Hematopoietic multipotent progenitor cell treated with erythropoietin and hydrocortisone succinate and interleukin-3 and kit ligand, for 6 days (in vitro differentiated cells): ENCODE measurements at places on chromosomes 7 and 10.

- peak; percentile 34 for DNase-seq
Observed at GRCh38 chr7:23383225-23383624, 84.1 kb downstream of the MALSU1 start.

- no peak for DNase-seq
Observed at GRCh38 chr7:149381245-149381644, 79.6 kb downstream of the ZNF777 start.

DNA sequence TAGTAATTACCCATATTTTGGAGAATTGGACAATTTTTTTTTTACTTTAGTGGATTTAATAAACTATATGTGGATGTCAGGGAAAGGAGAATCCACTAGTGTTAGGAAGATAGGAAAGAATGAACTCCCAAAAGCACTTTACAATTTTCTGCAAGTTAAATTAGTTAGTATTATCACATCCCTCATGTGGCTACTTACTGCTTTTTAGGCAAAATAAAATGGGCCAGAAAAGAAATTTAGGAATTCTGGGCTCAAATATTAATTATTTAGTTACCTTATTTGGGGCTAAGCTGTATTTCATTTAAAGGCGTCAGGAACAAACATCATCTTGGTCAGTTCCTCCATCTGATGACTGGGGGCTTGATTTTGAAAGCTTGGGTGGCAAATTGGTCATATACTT is 4.8 kb upstream of the CUX1 start:
- DNase-seq: no peak

DNA sequence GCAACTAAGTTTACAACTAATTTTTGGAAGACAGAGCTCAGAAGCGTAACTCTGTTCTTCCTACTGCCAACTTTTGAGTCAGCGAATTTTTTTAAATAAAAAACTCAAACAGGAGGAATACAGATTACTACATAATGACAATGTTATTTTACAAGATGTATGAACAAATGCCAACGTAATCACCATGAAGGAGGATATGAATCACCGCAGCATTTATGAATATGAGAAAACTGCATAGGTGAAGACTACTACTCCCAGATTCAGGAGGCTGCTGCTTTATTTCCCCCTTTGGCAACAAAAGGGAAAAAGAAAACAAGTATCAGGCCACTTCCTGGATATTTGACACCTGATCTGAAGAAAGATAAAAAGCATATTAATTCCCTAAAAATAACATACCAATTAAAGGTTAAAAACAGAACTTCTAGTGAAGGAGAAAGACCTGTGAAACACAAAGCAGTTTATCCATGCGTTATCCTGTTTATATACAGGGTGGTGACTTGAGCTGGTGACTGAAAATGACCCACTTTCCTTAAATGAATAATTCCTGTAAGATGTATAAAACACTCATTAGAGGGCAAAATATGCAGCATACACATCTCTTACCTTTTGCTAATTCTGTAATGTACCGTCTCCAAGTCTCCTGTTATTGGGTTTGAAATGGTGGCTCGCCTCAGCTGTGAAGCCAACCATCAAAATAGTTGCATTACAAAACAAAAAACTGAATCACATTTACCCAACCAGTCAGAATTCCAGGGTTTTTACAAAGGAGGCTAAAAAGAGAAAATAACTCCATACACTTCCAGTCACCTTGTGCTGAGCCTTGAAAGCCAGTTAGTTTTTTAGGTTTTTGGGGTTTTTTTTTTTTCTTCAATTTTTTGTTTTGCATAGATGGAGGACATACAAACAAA is 52.0 kb downstream of the P4HA1 start:
- no peak for DNase-seq

- peak; percentile 52 for DNase-seq
Observed at GRCh38 chr10:125343118-125343925, 183.0 kb upstream of the CTBP2 start.

- DNase-seq: peak; percentile 95
Observed at GRCh38 chr7:6026011-6026819, 5.0 kb upstream of the ANKRD61 start.

DNA sequence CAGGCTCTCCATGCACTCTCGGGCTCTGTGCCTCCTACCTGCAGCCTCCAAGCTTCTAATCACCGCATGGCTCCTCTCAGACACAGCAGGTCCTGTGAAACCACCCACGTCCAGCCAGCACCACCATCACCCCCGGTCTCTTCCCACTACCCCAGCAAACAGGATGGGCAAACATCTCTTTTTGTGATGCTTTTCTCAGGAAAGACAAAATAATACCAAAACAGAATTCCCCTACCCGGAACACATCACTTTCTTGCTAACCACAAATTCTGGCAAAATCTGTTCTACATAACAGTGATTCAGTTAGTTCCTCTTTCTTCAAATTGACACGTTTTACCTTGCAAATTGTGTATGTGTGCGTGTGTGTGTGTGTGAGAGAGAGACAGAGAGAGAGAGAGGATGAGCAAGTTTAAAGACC is 6.5 kb downstream of the SNX8 start:
- DNase-seq: no peak

- no peak for DNase-seq
Observed at GRCh38 chr7:129655811-129656210, 44.3 kb downstream of the NRF1 start.

DNA sequence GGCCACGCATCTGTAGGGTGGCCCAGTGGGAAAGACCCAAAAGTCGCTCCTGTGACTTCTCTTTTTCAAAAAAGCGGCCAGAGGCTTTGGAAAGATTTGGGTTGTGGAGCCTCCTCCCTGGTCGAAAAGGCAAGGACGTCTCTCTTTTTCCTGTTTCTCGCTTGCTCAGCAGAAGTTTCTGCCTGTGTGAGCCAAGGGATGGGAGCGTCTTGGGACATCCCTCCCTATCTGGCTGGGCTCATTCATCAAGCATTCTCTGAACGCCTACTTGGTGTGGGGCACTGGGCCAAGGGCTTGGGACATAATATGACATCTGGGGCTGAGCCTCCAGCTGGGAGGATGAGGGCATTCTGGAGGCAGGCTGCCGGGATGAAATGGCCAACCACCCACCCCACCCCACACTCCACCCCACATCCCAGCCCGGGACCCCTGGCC is 120.9 kb downstream of the C10orf105 start:
- DNase-seq: no peak

GRCh38 chr7:51727441-51727840 is 410.8 kb upstream of the COBL start:
- DNase-seq: no peak

- no peak for DNase-seq
Observed at GRCh38 chr7:22477262-22477661, 22.7 kb downstream of the STEAP1B start.

DNA sequence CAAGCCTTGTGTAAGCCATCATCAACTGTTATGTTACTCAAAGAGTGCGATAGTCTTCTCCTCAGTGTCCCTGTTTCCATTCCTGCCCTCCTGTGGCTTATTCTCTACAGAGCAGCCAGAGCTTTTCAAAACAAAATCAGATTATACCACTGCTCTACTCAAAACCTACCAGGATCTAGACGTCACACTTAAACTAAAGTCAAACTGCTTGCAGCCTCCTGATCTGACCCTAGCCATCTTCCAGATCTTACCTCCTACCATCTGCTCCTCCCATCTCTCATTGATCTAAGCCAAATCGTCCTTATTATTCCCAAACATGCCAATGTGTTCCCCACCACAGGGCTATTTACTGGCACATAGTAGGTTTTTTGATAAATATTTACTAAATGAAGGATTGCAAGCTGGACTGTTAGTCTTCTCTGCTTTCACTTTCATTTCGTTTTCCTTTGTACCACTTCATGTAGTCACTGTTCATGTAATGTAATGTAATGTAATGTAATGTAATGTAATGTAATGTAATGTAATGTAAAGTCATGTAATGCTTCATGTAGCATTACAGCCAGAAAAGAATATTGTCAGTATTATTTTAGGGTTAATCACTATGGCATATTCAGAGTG is 116.1 kb downstream of the GPR37 start:
- DNase-seq: no peak

- no peak for DNase-seq
Observed at GRCh38 chr7:138926241-138926612, 55.0 kb downstream of the KIAA1549 start.

DNA sequence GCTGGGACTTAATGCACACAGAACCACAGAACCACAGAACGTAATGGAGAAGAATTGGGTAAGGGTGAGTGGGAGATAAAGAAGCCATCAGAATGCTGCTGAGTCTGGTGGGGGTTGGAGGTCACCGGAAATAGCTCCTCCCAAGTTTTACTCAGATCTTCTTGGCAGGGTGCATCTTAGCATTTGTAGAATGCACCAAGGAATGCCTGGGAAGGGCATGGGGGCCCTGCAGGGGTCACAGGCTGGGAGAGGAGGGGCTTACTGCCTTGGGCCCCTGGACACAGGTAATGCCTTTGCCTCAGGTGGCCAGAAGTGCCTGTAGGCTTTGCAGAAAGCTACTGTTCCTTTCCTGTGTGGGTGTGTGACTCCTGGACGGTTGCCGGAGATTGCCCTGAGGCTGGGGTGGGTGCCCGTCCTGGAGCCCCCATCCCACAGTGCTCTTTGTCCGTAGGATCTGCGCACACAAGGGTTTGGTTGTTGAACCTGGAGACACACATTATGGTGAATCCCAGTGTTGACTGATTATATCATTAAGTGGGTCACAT is 55.1 kb downstream of the MGMT start:
- no peak for DNase-seq

DNA sequence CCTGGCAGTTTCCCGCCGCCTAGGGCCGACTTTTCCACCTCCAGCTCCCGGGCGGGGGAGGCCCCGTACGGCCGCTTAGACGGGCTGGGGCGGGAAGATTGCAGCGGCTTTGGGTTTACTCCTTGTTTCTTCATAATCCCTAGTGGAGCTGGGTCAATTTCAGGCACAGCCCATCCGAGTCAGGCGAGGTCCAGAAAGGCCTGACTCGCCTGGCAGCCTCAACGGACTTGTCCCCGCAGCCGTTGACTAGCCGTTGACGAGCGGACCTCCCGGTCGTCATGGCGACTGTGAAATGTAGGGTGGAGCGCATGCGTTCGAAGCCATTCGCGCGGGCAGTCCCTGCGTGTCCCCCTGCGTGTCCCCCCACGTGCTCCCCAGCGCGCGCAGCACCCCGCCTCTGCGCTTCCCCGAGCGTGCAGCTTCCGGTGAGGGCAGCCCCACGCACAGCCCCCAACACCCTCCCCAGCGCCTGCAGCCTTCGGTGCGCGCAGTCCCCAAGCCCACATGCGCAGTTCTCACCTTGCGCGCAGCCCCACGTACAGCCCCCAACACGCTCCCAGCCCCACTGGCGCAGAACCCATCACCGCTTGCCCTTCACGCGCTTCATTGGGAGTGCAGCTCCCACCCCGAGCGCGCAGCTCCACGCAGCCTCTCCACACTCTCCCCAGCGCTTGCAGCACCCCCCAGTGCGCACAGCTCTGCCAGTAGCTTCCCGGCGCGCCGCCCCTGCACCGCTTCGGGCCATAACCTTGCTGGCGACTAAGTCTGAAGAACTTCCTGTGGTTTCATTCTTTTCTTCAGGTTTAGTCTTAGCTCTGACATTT is 67.8 kb downstream of the TBX20 start:
- peak; percentile 48 for DNase-seq

- DNase-seq: no peak
Observed at GRCh38 chr7:157669768-157670351, 333.1 kb downstream of the DNAJB6 start.

DNA sequence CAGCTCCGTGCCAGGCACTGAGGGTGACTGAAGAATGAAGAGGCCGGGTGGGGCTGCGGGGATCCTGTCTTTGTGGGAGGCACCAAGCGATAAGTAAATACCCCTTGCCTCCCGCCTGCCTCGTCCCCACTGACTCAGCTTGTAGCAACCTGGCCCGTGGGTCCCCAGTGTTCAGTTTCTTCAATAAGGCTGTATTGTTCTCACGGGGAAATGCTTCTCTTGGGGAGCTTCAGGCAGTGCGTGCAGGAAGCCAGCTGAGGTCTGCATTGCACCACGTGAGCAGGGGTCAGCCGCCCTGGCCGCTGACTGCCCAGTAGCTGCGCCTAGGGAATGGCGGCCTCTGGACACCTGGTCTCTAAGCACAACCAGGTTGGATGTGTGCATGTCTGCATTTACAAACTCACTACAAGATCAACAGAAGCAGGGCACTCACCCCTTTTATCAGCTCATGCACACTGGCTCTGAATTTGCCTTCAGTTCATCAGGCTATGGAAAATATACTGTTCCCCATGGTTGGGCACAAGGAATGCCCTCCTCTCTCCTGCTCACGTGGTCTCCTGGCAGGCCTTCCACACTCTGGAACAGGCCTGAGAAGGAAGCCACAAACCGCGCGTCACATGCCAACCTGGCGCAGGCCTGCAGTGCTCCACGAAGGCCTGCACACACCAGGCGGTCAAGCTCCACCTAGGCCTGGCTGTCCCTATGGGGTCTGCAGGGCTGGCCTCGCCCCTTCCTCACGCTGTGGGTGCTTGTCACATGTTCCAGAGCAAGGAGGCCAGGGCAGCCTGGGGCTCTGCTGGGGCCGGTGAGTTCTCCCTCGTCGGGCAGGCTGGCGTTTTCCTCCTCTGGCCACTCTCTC is 135.7 kb upstream of the RNF32 start:
- no peak for DNase-seq

GRCh38 chr7:100943693-100944092 is 5.6 kb upstream of the MUC3A start:
- no peak for DNase-seq

GRCh38 chr10:20289070-20289828 is 473.0 kb downstream of the PLXDC2 start:
- DNase-seq: no peak

DNA sequence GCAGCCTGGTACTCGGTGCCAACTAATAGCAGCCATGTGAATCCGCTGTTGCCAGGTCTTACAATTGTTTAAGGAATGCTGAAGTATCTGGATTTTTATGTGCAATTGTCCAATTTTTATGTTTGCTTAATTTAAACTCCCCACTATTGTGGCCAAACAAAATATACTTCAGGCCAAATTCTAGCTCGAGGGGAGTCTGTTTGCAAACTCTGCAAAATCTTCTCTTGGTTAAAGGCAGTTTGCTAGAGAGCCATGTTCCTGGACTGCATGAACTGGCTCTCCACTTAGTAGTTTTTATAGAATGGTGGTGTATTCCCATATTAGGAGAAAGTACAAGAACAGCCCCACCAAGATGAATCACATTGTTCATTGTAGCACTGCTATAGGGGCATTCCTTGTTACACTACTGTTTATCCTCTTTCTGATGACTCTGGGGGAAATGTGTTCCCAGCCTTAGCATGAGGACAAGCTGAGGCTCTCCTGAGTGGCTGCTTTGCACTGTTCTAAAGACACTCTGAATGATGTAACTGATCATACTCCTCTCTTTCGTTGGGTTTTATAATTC is 178.0 kb upstream of the GLI3 start:
- no peak for DNase-seq

GRCh38 chr7:28078036-28078901 is 102.3 kb downstream of the JAZF1 start:
- peak; percentile 71 for DNase-seq

DNA sequence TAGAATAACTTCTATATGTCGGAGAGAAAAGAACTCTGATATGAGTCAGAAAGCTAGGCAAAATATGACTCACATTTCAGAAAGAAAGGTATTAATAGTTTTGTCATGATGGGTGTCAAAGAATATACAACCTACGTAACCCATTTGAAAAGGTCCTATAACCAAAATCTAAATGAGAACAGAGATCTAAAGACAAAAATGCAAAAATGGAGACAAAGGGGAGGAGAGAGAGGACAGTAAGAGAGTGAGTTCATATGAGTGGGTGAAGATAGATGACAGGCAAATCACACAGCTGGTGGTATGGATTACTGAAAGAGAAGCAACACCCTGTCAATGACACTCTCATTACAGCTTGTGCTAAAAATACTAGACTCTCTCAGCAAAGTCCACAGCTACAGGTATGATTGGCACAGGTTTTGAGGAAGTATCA is 25.6 kb downstream of the ANKMY2 start:
- no peak for DNase-seq

- no peak for DNase-seq
Observed at GRCh38 chr7:85343484-85343883, 156.6 kb upstream of the SEMA3D start.

- no peak for DNase-seq
Observed at GRCh38 chr10:69232252-69232651, 12.1 kb downstream of the HKDC1 start.
